NCI-H1417 treated with DMSO at 0.1 percent for 48 hours (cell line): ENCODE measurements at places on chromosomes 16 and 17.

GRCh38 chr16:19167710-19168370 is at the start of gene SYT17:
Gene SYT17, plus strand, starts transcription at chr16:19168240. Its CDS starts 407 bp downstream, at chr16:19168647.
- no peak for DNase-seq

- no peak for DNase-seq
Measured at GRCh38 chr17:1182811-1183170, 3.0 kb upstream of the ABR start.

GRCh38 chr16:56929639-56930038 is 2.3 kb upstream of the HERPUD1 start:
- DNase-seq: no peak

DNA sequence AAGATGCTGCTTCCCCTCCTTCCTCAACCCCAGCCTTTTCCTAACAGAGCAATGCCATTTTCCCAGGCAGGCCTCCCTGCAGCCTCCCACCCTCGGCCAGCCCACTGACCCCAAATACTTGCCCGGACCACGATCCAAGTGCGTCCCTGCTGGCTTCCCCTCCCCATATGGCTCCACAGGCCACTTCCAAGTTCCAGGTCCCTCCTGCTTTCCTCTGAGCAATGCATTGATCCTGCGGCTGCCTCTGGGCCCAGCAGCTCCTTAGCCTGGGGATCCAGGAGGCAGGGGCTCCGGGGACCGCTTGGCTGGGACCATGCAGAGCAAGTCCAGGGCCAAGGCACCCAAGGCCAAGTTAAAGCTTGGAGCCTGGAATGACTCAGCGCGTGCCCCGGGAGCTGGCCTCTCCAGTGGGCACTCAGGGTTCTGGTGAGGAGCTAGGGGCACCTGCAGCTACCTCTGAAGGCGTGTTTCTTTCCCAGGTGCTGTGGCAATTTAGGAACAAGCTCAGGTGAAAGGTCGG is 51.9 kb upstream of the ENPP7 start:
- no peak for DNase-seq

DNA sequence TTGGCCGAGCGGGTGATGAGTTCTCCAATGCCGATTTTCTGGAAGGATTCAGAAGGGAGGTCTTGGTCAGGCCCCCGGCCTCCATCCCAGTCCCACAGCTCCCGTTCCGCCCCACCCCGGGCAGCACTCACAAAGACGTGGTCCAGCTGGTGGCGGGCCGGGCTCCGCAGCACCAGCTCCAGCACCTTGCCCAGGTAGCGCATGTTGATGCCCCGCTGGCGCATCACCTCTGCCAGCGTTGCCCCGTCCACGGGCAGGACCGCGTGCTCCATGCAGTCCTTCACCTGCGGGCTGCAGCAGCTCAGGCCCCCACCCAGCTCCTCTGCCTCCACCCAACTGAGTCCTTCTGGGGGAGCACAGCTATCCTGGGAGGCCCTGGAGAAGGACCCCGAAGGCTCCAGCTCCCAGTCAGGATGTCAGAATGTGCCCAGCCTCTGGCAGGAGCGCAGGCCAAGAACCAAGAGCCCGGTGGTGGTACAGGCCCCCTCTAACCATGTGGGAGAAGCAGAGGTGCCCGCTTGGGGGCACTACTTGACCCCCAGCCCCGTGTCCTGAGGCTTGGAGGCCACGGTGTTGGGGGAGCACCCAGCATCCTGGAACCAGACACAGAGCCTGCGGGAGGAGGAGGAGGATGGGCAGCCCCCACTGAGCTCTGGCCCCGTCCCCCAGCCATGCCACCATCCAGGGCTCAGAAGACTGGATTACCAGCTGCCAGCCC is 16.2 kb downstream of the CLUH start:
- no peak for DNase-seq

DNA sequence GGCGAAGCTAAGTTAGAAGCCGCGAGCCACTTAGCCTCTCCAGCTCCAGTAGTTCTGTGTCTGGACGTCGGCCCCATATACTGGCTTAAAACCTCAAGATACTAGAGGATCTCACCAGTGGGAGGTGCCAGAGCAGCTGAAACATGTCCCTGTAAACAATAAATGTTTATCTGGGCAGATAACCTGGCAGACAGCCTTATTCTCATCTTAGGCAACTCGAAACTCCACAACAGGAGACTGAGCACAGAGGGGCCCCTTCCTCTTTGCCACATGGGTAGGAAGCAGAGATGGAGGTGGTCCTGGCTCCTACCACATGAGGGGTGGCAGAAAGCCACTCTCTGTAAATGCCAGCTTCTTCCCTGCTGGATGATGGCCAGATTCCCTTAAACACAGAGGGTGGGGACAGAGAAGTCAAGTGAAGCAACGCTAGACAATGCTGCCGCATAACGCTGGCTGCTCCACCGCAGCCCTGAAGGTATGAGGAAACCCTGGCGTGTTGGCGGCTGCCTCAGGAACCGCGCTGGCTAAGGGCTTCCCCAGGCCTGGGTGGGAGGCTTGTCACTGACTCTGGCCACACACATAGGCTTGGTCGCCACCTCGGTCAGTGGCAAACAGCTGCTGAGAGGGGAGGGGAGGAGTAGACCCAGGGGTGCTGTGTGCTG is 67.9 kb downstream of the HIC1 start:
- DNase-seq: no peak

GRCh38 chr17:35766903-35767510 is 6.3 kb downstream of the C17orf50 start:
- no peak for DNase-seq

DNA sequence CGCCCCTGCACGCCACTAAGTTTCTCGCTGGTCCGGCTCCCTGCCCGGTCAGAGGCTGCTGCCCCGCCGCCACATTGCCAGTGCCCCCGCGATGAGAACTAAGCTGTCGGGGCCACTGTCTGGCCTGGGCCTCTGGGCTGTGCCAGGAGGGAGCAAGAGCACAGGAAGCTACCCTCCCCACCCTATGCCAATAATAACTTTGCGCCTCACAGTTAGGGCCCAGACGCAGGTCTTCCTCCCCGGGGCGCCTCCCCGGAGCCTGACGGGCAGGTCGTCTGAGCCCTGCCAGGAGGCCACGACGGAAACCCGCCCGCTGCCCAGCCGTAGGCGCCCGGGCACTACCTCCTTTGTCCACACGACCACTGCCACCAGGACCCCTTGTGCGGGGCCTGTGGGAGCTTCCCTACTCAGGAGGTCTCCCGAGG is 1.5 kb downstream of the ZFPM1 start:
- DNase-seq: no peak

DNA sequence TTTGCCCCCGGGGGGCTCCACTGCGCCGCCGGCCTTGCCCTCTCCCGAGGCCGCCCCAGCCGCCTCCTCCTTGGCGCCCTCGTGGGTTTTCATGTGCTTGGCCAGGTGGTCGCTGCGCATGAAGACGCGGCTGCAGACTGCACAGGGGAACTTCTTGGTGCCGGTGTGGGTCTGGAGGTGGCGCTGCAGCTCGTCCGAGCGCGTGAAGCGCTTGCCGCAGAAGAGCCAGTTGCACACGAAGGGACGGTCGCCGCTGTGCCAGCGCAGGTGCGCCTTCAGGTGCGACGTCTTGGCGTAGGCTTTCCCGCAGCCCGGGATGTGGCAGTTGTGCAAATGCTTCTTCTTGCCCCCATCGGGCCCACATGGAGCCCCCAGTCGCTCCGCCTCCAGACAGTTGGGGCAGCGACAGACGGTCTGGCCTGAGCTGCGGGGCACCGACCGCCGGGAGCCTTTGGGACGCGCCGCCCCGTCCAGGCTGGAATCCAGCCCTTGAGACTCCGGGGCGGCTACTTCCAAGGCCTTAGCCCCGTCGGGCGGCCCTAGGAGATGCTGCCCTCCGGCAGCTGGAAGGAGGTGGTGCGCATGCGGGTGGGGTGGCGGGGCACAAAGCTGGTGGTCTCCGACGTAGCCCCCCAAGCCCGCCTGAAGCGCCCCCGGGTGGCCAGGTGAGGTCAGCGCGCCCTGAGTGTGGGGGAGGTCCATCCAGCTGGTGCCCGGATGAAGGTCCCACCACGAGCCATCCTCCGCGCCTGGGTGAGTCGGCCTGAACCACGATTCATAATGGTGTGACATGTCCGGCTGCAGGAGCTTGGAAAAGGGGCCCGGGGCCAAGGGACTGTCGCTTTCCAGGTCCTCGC is 3.4 kb downstream of the SP6 start:
- DNase-seq: no peak

GRCh38 chr16:80948886-80949493 is 57.7 kb downstream of the CMC2 start:
- DNase-seq: no peak

GRCh38 chr17:19250421-19251173 is 13.4 kb downstream of the EPN2 start:
- no peak for DNase-seq

- DNase-seq: no peak
Measured at GRCh38 chr17:42436391-42436790, 13.3 kb upstream of the CAVIN1 start.

GRCh38 chr17:8923762-8924161 is 41.7 kb downstream of the PIK3R5 start:
- no peak for DNase-seq

- no peak for DNase-seq
Measured at GRCh38 chr17:77527409-77527808, 386.6 kb downstream of the SEC14L1 start.

GRCh38 chr16:88992351-88993165 is 15.6 kb upstream of the CBFA2T3 start:
- DNase-seq: no peak

DNA sequence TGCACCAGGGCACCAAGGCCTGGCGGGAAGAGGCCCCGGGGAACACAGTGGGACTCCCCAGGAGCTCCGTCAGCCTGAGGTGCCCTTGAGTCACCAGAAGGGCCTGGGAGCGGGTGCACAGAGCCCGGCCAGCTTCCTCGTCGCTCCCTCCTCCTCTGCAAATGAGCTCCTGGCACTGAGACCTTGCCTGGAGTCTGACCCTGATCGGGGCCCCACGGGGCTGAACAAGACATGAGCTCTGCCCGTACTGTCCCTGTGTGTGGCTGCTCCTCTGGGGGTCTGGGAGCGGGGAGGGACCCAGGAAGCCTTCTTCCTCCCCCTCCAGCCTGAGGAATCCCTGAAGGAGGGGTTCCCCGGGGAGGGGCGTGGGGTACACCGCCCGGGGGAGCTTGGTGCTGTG is 36.4 kb upstream of the SSTR5 start:
- DNase-seq: no peak

DNA sequence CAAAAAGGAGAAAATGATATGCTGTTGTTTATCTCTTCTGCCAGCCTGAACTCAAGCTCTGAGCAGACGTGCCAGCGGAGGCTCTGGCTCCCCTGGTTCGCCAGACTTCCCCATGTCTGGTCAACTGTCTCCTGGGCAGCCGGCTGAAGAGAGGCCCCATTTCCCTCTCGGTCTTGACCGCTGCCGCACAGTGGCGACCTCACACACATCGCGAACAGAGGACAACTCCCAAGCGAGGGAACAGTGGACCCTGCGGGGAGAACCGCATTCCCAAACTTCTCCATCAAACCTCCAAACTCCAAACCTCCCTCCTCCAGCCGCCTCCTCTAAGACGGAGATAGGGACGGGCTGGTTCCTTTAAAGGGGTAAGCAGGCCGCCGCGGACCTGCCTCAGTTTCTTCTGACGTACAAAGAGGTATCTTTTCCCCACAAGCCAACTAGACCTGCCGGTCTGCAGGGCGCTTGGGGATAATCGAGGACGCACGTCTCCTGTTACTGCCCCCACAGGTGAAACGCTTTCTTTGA is 24.9 kb upstream of the RFFL start:
- DNase-seq: no peak

GRCh38 chr16:25751230-25751835 is 59.6 kb downstream of the HS3ST4 start:
- no peak for DNase-seq

- DNase-seq: no peak
Measured at GRCh38 chr17:50289991-50290702, 15.9 kb downstream of the TMEM92 start.

DNA sequence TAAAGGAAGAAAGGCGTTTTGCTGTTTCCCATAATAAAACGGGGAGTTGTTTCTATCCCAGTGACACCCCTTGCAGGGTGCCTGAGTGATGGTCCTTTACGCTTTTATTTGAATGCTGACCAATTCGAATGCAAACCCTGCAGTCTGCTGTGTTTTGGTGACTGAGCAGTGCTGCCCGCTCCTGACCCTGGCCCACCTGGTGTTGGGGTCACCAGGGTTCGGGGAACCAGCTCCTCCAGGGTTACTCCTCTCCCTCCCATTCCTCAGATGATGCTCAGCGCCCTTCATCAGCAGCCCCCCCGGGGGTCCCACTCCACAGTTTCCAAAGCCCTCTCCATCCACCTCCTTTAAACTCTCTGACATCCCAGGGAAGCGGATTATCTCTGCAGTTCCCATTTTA is 6.0 kb downstream of the CA4 start:
- DNase-seq: no peak

DNA sequence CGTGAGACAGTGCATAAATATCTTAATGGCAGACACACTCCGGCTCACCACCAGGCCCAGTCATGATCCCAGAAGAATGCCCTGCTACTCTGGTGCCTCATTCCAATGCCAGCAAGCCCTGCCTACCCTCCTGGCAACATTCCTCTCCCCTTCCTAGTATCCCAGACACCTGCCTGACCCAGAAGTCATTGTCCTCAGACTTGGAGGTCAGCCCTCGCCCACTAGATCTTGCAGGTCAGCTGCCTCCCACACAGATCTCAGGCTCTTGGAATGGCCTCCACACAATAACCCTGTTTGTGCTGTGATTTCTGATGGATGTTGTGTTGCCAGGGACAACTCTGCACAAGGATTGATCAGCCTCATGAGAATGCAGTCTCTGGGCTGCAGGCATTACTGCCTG is 1.8 kb upstream of the TEX2 start:
- no peak for DNase-seq

DNA sequence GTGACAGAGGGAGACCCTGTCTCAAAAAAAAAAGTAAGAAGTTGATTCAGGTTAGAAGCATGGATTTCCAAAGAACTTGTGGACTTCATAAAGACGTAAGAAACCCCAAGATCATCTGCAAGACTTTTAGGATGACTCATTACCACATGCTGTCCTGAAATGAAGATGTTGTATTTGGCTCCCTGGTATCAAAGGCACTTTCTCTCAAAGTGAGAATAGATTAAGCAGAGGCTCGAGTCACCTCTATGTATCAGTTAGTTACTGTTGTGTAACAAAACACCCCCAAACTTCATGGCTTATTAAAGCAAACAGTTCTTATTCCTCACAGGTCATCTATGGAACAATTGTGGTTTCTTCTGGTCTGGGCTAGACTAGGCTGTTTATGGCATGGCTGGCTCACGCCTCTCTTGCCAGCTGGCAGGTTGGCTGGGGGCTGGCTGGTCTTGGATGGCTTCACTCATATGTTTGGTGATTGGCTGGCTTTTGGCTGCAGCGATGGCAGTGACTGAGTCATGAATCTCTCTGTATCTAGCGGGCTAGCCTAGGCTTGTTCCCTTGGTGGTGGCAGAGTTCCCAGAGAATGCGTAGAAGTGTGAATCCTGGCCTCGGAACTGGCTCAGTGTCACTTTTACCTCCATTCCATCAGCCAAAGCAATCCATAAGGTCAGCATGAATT is 60.4 kb upstream of the MSI2 start:
- DNase-seq: no peak
